ENCODE measurements at places on chromosomes 4 and X.

GRCh38 chr4:147780137-147780777 is 48.4 kb downstream of the ARHGAP10 start:
- peak; percentile 35 for DNase-seq

DNA sequence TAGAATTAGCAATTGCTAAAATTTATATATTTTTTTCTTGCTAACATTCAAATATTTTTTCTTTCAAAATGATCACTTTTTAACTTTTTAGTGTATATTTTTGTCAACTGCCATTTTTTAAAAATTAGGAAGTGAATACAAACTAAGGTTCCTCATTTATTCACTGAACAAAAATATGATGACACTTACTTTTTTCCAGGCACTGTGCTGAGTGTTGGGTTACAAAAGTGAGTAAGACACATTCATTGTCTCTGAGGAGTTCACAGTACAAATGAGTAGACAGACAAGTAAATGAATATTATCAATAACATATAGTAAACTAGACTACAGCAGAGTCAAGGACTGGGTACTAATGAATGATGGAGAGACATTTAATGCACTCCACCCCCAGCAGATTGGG is 543.5 kb downstream of the PDHA2 start:
- DNase-seq = no peak

GRCh38 chr4:24805067-24805466 is 9.7 kb downstream of the SOD3 start:
- no peak for DNase-seq

DNA sequence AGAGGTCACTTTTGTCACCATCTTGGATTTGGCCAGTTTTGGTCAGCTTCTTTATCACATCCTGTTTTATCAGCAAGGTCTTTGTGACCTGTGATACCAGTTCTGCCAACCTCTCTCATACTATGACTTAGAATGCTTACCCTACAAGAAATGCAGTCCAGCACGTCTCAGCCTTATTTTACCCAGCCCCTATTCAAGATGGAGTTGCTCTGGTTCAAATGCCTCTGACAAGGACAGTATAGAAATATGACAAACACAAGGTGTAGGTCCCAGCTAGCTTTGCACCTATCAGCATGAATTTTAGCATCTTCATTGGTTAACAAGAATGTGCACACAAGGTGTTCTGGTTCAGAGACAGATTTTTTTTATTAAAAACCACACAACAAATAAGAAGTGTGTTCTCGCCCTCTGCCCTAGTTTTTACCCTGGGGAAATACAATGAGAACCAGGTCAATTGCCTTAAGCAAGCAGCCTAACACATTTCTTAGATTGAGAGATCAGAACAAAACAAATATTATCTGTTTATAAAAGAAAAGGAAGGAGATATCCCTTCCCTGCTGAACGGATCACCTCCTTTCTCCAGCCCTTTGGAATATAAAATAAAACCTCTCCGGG is 962.3 kb upstream of the PRKX start:
- no peak for DNase-seq

GRCh38 chr4:115430024-115430423 is 316.6 kb upstream of the NDST4 start:
- no peak for DNase-seq

GRCh38 chr4:10554121-10554520 is 96.9 kb upstream of the ZNF518B start:
- no peak for DNase-seq

- no peak for DNase-seq
These were observed 641.4 kb downstream of the ZNF674 start for GRCh38 chrX:45903781-45904201.

DNA sequence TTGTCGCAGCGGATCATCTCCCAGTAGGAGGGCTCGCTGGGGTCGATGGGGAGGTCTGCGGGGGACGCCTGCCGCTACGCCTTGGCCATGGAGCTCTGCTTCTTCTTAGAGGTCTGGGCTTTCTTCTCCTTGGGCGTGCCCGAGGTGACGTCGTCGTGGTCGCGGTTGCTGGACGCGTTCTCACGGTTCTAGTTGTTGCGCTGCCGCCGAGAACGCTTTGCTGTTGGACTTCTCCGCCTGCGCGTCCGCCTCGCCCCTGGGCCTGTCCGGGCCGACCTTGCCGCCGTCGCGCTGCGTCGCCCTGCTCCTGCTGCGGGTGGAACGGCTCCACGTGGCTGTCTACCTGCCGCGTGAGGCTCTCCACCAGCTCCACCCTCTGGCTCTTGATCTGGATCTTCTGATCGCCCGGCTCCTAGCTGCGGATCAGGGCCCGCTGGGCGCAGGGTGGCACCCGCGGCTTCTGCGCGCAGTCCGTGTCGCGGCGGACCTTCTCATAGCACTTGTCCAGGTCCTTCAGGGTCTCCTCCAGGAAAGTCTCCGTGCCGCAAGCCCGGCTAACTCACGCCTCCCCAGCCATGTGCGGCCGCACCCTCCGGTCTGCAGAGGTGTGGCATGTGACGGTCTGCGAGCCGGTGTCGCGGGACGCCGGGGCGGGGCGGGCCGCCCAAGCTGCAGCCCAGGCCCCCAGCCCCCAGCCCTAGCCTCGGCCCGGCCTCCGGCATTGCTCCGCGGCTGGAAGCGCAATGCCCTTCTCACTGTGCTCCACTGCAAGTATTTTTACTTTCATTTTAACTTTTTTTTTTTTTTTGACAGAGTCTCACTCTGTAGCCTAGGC is 40.5 kb upstream of the OGT start:
- no peak for DNase-seq

DNA sequence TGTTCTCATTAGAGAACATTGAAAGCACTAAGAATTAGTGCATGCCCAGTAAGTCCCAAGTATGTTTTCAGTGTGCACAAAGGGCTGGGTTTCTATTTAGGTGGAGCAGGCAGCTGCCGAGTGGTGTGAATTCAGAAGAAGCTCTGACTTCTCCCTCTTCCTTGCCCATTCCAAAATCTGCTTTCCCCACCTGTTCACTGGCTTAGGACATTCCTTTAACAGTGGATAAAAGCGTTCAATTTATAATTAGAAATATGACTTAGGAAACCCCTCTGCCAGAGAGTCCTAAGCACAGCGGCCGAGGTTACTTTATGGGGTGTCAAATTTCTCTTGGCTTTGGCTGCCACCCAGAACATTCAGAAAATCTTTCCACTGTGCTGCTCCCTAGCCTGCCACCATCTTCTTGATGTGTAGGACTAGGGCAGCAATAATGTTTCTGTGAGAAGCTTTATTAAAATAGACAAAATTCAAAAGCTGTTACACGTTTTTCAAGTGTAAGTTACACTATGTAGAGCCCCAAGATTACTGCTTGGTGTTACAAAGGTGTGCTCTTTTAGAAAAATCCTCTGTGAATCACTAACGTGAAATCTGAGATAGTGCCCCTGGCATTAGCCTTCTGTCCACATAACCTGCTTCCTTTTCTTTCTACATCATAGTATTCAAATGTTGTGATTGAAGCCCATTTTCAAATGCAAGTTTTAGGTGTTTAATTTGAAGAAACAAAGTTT is 191.6 kb upstream of the ANKRD50 start:
- peak; percentile 41 for DNase-seq

- DNase-seq = no peak
These were observed 38.7 kb downstream of the COL25A1 start for GRCh38 chr4:109263721-109264120.

GRCh38 chr4:116058129-116058528 is 944.7 kb upstream of the NDST4 start:
- no peak for DNase-seq

- no peak for DNase-seq
These were observed 421.3 kb downstream of the BCOR start for GRCh38 chrX:39676434-39676833.

GRCh38 chrX:84219551-84219950 is 31.6 kb upstream of the RPS6KA6 start:
- no peak for DNase-seq

DNA sequence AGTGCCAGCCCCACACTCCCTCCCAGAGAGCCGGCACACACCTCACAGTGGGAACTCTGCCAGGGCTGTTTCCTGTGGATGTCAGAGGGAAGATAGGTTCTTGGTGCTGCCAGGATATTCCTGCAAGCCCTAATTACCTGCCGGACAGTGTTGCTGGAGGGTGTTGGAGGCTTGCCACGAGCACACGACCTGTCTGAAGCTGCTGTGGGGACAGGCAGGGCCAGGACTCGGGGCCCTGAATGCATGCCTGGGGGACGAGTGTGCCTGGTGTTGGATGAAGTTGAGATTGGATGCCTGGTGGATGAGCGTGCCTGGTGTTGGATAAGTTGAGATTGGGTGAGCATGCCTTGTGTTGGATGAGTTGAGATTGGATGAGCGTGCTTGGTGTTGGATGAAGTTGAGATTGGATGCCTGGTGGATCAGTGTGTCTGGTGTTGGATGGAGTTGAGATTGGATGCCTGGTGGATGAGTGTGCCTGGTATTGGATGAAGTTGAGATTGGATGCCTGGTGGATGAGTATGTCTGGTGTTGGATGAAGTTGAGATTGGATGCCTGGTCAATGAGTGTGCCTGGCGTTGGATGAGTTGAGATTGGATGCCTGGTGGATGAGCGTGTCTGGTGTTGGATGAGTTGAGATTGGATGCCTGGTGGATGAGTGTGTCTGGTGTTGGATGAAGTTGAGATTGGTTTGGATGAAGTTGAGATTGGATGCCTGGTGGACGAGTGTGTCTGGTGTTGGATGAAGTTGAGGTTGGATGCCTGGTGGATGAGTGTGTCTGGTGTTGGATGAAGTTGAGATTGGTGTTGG is 23.2 kb upstream of the UVSSA start:
- DNase-seq = peak; percentile 87

- peak; percentile 61 for DNase-seq
These were observed 218.9 kb downstream of the FBXW7 start for GRCh38 chr4:152316969-152317368.

DNA sequence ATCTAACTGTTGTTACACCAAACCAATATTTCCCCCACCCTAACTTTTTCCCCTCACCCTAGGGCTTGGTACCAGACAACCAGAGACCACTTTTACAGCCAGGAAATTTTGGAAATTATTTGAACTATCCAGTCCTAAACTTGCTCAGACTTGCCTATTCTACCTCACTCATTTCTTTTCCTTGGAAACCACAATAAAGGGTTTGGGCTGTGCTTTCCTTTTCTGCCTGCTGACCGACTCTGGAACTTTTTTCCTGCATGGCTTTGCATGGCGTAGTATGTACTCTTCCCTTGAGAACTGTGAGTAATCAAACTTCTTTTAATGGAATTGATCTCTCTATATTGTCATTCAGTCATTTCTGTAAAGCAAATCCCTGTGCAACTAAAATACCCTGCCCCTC is 516.5 kb upstream of the FTHL17 start:
- DNase-seq = no peak

DNA sequence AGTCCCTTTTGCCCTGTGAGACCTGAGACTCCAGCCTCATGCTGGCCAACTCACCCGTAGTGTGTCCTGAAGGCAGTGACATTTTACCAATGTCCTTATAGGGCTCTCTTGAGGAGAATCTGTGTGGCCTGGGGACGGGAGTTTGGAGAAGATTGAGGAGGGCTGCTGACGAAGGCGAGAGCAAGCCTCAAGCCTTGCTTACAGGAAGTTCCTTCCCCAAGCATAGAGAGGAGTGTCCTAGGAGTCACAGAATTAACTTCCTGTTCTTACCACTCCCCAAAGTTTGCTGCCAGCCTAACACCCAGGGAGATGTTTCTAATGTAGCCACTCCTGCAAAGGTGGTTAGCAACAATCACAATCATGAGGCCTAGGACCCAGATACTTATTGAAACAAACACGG is at the start of gene NXF3:
NXF3 (minus strand) TSS at position 202 of the 400 bp plus-strand sequence; CDS start at position 82, 120 bp downstream.
- DNase-seq = no peak

Measured in mesenchymal stem cell (in vitro differentiated cells and primary cell).